ENCODE measurements at places on chromosomes 11 and 22. TPM values are rescaled to one million over a fixed set of nuclear protein-coding genes. Genes with fewer than 3 reads are reported as not detected.
A peak's percentile ranks its signal among the peaks of the same experiment; 100 is the strongest.

DNA sequence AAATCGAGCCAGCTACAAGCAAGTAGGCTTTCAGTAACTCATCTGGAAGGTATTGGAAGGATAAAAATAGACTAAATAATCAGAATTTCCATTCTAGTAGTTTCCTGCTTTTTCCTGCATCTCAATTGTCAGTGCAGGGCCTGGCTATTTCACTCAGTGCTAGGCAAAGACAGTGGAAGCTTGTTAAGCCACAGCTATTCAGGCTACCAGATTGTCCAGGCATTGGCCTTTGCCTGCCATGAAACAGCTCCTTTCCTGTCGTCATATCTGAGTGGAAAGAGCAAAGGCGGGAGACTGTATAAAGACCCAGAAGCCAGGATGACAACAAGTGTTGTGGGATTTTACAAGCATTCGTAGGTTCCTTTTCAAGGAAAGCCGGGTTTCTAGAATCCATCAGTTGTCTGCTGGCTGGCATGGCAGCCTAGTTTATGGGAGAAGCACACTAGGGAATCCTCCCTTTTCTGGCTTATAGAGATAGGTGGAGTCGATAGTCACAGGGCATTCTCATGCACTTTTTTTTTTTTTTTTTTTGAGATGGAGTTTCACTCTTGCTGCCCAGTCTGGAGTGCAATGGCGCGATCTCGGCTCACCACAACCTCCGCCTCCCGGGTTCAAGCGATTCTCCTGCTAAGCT, 2.0 kb upstream of the TNRC6B start:
- no peak for DNase-seq

GRCh38 chr22:49900441-49901230, 17.6 kb downstream of the ALG12 start:
- DNase-seq, result no peak

GRCh38 chr22:32627091-32627490, 152.5 kb downstream of the FBXO7 start:
- DNase-seq, result no peak

DNA sequence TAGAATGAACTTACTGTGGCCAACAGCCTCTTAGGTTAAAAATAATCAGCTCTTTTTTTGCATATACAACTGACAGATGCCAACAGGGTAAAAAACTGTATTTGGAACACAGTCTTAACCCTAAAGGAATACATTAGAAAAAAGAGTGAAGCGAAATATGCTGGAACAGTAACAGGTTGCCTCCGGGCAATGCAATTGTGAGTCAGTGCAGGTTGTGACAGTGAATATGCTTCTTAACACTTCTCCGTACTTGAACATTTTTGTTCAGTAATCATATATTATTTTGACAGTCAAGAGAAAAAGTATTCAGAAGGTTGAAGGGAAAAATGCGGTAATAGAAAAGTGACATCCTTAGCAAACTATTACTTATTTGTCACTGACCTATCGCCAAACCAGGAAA, 98.5 kb downstream of the DBX1 start:
- DNase-seq, result no peak

DNA sequence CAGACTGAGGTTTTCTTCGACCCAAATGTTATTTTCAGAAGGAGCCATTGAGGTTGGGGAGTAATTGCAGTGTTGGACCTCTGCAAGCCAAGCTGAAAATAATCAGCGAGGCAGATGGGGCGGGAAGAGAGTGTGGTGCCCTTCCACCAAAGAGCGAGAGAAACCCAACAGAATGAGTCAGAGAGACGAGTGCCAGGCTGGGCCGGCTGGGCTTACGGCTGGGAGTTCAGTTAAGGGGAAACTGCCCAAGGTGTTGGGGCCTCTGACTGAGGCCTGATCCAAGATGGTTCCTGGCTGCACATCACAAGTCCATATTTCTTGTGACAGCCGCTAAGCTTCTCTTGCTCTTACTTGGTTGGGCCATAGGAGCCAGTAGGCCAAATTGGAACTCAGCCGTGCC, 30.4 kb upstream of the CREB3L1 start:
- no peak for DNase-seq

- DNase-seq, result peak; percentile 67
Observed at GRCh38 chr11:63985812-63986155, 454 bp upstream of the OTUB1 start.

GRCh38 chr11:100851147-100851546, 164.1 kb downstream of the ARHGAP42 start:
- DNase-seq, result no peak

DNA sequence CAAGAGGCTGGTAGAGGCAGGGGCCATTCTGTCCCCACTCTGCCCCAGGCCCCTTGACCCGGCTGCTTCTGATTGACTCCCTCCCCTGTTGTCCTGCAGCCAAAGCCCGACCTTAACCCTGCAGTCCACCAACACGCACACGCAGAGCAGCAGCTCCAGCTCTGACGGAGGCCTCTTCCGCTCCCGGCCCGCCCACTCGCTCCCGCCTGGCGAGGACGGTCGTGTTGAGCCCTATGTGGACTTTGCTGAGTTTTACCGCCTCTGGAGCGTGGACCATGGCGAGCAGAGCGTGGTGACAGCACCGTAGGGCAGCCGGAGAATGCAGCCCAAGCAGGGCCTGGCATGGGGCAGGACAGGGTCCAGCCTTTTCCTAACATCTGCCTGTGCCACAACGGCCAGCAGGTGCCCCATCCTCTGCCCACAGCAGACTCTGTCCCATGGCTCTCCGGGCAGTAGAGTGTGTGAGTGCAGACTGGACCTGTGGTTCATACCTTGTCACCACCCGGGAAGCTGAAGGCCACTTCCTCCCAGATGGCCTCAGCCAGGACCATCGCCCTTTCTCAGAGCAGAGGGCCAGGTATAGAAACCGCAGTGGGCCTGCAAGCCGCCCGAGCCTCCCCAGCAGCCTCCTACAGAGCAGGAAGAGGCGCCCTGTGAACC, 26.8 kb upstream of the MGAT3 start:
- DNase-seq, result no peak

Gene CALCB
- polyA plus RNA-seq, result not detected

Gene TTC36
- not detected for polyA plus RNA-seq

Gene OR51B5
- polyA plus RNA-seq, result not detected
